ENCODE measurements at places on chromosomes 6 and 20.

DNA sequence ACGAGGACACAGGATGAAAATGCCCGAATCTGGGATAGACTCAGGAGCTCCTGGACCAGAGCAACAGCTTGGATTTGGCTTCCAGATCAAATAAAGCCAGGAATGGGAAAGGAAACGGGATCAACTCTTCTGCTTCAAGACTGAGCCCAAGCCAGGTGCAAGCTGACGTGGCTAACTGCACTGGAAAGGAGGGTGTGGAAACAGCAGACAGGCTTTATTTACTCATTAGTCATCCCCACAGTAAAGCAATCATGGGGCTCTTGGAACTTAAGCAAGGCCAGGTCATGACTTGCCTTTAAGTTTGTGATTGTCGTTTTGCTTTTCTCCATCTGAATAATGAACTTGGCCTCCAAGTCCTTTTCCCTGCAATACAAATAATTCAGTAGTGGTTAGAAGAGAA lies 45.2 kb downstream of the KIF16B start:
- peak; percentile 84 for DNase-seq

DNA sequence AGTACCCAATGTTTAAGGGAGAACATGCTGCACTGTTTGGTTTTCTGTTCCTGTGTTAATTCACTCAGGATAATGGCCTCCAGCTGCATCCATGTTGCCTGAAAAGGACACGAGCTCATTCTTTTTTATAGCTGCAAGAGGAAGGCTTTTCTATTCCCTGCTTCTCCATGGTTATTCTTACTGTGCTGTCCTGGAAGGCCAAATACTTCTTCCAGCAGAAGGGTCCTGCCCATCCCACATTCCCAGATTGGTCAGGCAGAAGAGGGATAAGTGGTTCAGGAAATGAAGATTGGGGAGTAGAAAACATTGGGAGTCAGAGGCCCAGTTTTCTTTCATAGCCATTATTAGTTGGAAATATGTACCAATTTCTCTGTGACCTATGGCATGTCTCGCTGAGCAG lies 122.4 kb downstream of the TCP11 start:
- DNase-seq = no peak

DNA sequence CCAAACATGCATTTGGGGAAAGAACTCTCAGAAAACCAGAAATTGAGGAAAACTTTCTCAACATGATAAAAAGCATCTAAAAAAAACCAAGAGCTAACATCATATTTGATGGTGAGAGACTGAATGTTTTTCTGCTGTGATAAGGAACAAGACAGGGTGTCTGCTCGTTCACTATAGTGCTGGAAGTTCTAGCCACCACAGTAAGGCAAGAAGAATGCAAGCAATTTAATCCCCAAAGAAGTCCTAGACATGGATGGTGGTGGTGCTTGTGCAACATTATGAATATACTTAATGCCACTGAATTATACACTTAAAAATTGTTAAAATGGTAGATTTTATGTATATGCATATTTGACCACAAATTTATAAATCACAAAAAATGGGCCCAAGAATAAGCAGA lies 53.4 kb downstream of the LYRM2 start:
- no peak for DNase-seq

- no peak for DNase-seq
These were observed 3.3 kb downstream of the MKKS start for GRCh38 chr20:10430704-10431103.

DNA sequence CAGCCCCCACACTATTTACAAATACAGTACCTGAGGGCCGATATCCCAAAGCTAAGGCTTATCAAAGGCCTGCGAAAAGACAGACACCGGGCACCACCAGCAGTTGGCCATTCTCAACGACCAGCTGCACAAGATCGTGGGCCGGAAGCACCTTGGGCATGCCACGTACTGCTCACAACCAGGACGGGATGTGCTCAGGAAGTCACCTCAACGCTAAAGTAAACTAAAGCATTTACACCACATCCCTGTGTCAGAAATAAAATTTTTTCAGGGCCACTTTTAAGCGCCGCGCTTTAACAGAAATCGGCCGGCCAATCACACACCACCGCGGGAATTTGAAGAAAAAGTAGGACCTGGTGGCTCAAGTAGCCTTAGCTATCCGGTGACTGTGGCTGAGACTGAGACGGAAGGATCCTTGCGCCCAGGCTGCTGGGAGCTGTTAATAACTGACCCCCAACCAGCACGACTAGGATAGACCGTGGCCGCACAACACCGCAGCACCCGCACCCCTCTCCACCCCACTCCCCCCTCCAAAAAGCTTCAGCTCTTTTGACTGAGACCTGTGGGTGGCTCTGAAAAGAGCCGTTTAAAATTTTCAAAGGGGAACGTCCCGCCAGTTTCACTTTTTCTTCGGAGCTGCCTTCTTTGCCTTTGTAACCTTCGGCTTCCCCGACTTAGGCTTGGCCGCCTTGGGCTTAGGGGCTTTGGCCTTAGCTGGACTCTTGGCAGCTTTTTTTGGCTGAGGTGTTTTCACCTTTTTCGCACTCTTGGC lies 131.2 kb upstream of the BTN3A2 start:
- DNase-seq = no peak

DNA sequence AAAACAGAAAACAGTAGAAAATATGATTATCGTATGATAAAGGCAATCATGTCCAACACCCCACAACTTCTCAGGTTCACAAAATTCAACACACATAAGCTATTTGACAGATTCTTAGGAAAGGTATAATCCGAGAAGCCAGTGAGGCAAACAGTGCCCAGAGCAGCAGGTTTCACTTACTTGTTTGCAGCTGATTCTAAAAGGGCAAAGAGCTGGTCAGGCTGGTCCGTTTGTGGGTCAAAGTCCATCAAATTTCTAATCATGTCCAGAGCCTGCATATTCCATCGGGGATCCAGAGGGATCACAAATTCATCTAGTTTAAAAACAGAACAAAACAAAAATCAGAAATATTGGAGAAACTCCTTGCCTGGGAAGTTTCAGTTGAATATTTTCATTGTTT lies 69.8 kb upstream of the LYRM2 start:
- DNase-seq = no peak

GRCh38 chr6:164533045-164533362 lies 776.4 kb downstream of the C6orf118 start:
- DNase-seq = no peak

DNA sequence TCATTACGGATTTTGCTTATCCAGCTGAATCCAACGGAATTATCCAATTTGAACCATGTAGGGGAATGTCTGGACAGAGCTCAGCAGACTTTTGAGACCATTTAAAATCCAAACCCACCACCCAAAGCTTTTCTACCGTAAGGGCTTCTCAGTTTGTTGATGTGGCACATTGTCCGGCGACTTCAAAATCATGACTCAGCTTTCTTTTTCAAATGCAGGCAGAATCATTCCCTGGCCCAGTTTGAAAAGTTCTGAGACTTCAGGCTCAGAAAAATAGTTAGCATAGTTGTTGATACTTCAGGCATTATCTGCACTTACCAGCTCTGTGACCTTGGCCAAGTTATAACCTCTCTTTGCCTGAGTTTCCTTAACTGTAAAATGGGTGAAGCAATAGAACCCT lies 182.2 kb downstream of the PTPRT start:
- no peak for DNase-seq

DNA sequence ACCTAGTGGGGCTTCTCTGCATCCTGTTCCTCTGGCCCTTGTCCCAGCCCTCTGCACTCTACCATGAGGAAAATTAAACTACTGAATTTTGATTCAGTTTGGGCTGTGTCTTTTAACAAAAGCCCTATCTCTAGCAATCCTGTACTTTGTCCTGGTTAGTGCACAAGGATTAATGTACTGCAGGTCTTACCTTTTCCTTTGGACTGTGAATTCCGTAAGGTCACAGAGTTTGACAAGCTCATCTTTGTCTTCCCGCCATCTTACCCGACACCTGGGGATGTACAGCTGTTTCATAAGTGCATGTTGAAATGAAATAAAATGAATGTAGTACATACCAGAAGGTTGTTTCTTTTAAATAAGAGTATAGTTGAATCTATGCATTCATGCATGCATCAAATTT lies 41.5 kb upstream of the MYLIP start:
- no peak for DNase-seq

GRCh38 chr20:47070176-47070575 lies 175.5 kb downstream of the EYA2 start:
- no peak for DNase-seq
